ENCODE measurements at places on chromosomes 5 and 9. TPM values are rescaled to one million over a fixed set of nuclear protein-coding genes. Genes with fewer than 3 reads are reported as not detected.

Gene GABRB2
- 1.8 TPM for polyA plus RNA-seq

Gene SAPCD2
- polyA plus RNA-seq, result 2.6 TPM

Gene ANKRD31
- 0.31 TPM for polyA plus RNA-seq

Gene PCDHB15
- polyA plus RNA-seq, result 7.8 TPM

Gene NR5A1
- not detected for polyA plus RNA-seq

Gene IFNB1
- polyA plus RNA-seq, result not detected

Gene NTRK2
- 27.5 TPM for polyA plus RNA-seq

Gene DDX4
- 0.13 TPM for polyA plus RNA-seq

Gene DMRTA1
- 0.13 TPM for polyA plus RNA-seq

Gene NFIB
- polyA plus RNA-seq, result 107 TPM

DNA sequence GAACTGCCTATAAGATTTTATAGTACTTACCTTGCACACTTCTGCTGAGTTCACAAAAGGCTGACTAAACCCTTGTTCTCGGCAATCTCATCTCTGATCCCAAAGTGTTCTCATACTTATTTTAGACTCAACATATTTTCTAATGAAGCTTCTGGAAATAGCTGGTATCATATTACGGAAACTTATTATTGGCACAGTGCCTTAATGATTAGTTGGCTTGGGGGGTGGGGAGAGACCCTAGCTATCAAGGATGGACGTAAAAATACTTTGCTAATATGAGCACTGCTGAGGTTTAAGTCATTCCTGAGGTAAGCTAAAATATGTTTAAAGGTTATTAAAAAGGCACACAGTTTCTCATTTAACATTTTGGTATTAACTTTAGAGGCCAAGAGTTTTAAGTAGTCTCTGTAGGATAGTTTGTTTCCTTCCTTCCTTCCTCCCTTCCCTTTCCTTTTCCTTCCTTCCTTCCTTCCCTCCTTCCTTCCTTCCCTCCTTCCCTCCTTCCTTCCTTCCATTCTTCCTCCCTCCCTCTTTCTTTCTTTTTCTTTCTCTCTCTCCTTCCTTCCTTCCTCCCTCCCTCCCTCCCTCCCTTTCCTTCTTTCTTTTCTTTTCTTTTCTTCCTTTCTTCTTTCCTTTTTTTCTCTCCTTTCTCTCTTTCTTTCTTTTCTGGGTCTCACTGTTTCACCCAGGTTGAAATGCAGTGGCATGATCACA is 31.5 kb downstream of the ZSWIM6 start:
- DNase-seq, result no peak

GRCh38 chr5:178590141-178590923 is at the start of gene COL23A1:
TSS of gene COL23A1 (minus strand) at chr5:178590393.
- peak; percentile 69 for DNase-seq

- no peak for DNase-seq
These were observed 37.7 kb upstream of the LRRC19 start for GRCh38 chr9:27043176-27043575.

GRCh38 chr9:120895951-120896350 is 19.0 kb upstream of the PHF19 start:
- DNase-seq, result no peak

DNA sequence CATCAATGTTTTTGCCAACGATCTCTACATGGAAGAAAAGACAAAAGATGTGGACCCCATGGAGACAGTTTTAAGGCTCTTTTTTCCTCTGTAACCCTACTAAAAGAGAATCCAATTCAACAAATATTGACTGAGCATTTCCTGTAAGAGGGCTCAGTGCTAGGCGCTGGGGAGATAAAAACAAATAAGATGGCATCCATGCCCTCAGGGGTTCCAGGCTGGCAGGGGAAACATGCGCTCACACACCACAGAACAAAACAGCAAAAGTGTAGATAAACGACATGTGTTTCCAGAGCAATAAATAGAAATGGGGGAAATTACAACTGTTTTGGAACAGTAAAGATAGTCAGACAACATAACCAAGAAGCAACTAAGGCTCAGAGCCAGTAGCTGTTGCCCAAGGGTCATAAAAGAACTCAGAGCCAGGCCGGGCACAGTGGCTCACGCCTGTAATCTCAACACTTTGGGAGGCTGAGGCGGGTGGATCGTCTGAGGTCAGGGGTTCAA is 25.2 kb downstream of the ZNF608 start:
- DNase-seq, result no peak

- peak; percentile 9 for DNase-seq
These were observed 13.2 kb upstream of the ZBTB43 start for GRCh38 chr9:126791406-126792230.

DNA sequence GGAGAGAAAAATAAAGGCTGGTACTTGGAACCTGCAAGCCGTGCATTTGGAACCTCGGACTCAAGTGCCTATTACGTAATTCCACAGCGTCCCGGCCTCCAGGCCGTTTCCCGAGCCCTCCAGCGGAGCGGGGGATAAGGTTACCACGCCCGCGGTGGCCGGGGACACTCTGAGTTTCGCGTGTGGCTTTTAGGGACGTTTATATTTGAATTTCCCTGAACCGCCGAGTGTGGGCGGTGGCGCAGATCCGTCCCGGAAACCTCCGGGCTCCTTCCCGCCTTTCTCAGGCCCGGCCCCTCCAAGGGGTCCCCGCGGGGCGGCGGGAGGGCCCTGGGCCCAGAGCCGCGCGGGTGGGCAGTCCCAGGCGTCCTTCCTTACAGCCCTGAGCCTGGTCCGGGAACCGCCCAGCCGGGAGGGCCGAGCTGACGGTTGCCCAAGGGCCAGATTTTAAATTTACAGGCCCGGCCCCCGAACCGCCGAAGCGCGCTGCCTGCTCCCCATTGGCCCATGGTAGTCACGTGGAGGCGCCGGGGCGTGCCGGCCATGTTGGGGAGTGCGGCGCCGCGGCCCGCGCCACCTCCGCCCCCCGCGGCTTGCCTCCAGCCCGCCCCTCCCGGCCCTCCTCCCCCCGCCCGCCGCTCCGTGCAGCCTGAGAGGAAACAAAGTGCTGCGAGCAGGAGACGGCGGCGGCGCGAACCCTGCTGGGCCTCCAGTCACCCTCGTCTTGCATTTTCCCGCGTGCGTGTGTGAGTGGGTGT is at the start of gene LMNB1:
TSS of gene LMNB1 (plus strand) at position 638 of the 758 bp plus-strand sequence. CDS start 373 bp downstream, outside the sequence.
- peak; percentile 99 for DNase-seq

- no peak for DNase-seq
These were observed 168.0 kb upstream of the ZNF618 start for GRCh38 chr9:113707953-113708695.

DNA sequence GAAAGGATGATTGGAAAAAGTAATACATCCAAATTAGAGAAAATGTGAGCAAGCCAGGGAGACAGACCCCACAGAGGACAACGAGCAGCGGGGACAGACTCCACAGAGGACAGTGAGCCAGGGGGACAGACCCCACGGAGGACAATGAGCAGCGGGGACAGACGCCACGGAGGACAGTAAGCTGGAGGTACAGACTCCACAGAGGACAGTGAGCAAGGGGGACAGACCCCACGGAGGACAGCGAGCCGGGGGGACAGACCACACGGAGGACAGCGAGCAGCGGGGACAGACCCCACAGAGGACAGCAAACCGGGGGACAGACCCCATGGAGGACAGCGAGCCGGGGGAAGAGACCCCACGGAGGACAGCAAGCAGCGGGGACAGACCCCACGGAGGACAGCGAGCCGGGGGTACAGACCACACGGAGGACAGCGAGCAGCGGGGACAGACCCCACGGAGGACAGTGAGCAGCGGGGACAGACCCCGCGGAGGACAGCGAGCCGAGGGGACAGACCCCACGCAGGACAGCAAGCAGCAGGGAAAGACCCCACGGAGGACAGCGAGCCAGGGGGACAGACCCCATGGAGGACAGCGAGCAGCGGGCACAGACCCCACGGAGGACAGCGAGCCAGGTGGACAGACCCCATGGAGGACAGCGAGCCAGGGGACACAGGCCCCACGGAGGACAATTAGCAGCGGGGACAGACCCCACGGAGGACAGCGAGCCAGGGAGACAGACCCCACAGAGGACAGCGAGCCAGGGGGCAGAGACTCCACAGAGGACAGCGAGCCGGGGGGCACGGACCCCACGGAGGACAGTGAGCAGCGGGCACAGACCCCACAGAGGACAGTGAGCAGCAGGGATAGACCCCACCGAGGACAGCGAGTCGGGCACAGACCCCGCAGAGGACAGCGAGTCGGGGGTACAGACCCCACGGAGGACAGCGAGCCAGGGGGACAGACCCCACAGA is 1.9 kb upstream of the ZDHHC11 start:
- no peak for DNase-seq

DNA sequence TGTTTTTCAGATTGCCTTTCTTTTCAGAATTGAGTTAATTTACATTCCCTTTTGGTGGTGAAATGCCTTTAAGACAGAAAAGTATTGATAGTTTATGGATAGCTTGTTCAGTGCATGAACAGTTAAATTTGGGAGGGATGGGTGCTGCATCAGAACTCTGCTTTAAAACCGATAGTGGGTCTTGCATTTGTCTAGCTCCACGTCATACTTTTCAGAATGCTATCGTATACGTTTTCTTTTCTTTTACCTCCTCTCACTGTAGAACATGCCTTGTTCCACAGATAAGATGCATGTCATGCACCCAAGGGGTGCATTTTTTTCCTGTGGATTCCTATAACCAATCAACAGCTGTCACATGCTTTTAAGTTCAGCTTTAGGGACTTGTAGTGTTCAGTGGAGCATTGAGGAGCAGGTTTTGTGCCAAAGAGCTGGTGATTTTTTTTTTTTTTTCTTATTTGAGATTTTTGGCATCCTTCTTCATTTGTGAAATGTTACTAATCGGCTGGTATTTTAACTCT is 2.3 kb downstream of the SLC44A1 start:
- DNase-seq, result no peak

GRCh38 chr9:20408513-20408912 is 213.8 kb downstream of the MLLT3 start:
- DNase-seq, result no peak

- no peak for DNase-seq
These were observed 505.7 kb downstream of the ZNF608 start for GRCh38 chr5:124240732-124241131.

GRCh38 chr9:116087246-116087645 is 66.3 kb upstream of the PAPPA start:
- DNase-seq, result no peak

- DNase-seq, result no peak
These were observed 354.8 kb downstream of the TAF11L14 start for GRCh38 chr5:17989036-17989435.

- DNase-seq, result no peak
These were observed 80.1 kb upstream of the SH3PXD2B start for GRCh38 chr5:172534229-172535107.

GRCh38 chr9:130022566-130023143 is 20.3 kb downstream of the FNBP1 start:
- no peak for DNase-seq

- DNase-seq, result no peak
These were observed 629.3 kb upstream of the RGMB start for GRCh38 chr5:98144116-98144515.

- no peak for DNase-seq
These were observed 95.1 kb upstream of the DAPK1 start for GRCh38 chr9:87402537-87402936.

DNA sequence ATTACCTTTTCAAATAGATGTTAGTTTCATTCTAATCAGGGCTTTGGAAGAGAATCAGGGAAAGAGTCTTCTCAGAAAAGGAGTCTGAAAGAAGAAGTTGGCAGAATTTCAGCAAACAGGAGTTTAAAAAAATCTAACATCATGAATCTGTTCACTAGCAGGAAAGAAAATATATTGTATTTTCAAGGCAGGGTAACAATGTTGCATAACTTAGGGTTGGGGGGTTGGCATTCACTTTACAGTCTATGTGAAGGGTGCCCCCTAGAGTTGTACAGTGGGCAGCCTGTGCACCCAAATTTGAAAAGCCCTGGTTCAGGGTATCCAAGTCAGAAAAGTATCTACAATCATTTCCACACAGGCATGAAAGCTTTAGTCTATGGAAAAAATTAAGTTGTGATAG is 348.4 kb upstream of the SLC30A5 start:
- peak; percentile 63 for DNase-seq
